Hippocampal formation (tissue), 2 donors: ENCODE measurements at places on chromosomes 1 and 21.

DNA sequence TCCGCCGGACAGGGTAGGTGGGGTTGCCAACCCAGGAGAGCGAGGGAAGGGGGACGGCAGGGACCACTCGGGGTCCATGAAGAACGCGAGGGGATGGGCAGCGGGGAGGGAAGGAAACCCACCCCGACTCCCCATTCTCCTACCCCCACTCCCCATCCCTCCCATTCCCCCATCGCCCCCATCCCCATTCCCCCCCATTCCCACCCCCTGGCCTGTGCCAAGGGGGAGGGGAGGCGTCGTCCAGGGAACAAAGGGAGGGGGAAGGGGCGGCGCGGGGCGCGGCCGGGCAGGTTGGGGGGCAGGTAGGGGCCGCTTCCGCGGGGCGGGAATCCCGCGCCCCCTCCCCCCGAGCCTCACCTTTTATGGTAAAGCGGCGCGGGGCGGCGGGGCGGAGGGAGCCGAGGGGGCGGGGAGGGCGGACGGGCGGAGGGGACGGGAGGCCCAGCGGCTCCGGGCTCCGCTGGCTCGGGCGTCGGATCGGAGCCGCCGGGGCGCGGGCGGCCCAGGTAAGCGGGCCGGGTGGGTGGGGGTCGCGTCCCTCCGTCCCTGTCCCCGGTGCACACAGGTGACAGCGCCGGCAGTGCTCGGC lies at the start of gene FBLIM1:
Gene FBLIM1, plus strand, starts transcription at position 453 of the 589 bp plus-strand sequence. CDS start 6,189 bp downstream, outside the sequence.
- DNase-seq: no peak

DNA sequence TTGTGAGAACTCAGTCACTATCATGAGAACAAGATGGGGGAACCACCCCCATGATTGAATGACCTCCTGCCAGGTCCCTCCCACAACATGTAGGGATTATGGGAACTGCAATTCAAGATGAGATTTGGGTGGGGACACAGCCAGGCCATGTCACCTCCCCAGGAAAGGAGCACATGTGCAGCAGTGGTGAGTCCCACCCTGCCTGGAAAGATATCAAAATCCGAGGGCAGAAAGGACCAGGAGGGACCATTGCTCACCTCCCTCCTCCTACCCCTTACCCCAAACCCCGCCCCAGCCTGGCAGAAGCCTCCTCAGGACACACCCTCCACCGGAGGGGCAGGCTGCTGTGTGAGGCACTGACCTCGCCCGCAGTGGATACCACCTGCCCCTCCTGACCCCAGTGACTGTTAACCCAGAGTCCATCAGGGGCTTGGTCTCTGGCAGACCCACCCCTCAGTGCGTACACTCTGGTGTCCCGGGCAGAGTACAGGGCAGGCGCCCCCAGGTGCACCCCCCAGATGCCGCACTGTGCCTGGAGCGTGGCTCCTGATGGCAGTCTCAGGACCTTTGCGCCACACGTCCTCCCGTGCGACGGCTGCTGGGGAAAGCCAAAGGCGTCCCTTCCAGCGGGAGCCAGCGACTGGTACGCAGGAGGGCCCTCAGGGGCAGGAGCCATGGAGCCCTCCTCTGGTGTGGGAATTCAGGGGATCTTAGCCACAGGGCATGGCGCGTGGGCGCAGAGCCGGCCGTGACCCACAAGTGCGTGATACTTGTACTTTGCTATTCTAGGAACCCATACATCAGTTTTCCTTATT lies 20.9 kb downstream of the PDXK start:
- DNase-seq: no peak

DNA sequence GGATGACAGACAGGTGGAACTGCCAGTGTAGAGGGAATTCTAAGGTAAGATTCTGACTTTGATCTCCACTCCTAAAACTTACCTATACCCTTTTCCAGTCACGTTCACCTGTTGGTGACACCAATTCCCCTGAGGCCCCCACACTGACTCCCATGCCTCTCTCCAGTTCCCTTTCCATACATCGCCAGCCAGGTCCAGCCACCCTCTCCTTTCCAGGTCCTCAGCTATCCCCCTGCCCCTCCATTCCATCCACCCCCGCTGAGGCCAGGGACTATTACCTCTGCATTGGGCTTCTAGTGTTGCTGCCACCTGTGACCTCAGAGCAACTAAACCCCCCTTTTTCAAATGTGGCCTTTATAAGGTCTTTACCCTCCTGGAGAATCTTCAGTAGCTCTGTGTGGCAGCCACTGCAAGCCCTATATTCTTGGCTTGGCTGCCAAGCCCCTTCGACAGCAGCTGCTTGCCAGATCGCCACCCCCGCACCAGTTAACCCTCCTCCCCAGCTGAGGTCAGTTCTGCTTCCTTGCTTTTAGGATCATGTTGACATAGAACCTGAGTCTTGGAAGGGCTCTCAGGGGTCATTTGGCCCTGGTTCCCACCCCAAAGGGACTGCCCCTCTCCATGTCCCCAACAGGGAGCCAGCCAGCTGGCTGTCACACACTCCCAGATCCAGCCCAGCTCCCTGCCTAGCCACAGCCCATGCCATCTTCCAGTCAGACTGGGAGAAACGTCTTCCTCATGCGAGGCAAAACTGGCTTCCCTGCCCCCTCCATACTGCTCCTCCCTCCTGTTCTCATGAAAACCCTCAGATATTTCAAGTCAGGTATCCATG lies 14.7 kb downstream of the CSF1 start:
- no peak for DNase-seq

- DNase-seq: no peak
Measured at GRCh38 chr21:45480701-45481500, 61.3 kb downstream of the SLC19A1 start.

- DNase-seq: no peak
Measured at GRCh38 chr1:112524251-112524650, 15.5 kb downstream of the WNT2B start.
